Cortex of kidney (tissue), 1 donor: ENCODE measurements at places on chromosomes 12 and 14.

DNA sequence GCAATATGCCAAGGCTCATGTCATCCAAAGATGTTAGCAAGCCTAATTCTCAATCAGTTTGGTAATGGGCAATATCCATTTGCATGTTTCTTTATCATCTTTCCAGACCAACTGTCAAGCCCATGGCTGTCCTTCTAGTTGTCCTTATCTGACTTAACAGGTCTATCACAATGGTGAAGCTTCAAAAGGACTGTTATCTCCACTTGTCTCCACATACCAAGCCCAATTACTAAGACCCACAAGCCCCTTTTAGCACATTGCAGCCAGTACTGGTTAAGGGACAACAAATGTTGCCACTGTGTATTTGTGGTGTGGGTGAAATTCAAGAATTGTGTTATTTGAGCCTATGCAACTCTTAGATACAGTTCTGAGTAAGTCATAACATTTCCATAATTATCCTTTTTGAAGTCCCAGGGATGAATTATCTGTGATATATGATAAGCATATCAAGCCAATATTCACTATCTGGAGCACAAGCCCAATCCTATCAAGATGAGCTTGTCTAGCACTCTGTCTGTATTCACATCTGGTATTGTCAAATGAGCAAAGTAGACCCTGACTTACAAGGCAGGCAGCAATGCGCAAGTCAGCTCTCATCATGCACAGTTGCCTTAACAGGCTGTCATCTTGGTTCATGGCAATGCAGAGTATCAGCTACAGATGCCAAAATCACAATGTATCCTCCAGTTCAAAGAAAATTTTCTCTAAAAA is 19.3 kb upstream of the ST8SIA1 start:
- DNase-seq: no peak

DNA sequence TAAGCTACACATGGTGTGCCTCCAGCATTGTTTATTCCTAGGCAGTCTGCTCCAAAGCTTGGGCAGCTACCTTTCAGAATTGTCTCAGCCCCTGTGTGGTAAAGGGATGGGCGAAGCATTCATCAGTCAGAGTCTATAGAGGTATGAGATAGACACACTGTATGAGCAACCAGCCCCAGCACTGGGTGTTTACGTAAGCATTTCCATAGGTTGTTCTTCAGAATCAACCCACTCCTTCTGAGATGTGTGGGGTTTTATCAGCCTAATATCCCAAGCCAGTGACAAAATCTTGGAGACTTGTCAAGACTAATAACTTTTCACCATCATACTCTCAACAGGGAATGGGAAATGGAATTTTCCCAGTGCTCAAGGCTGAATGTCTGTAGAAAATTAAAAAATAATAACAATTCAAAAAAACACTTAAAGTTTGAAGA is 98.2 kb downstream of the BTG1 start:
- no peak for DNase-seq

GRCh38 chr12:52559979-52560378 is 7.0 kb upstream of the KRT71 start:
- DNase-seq: no peak

- DNase-seq: no peak
These were observed 42.2 kb upstream of the GCH1 start for GRCh38 chr14:54944737-54945391.

- DNase-seq: no peak
These were observed 160.7 kb downstream of the ETV6 start for GRCh38 chr12:11810206-11810545.

GRCh38 chr12:64840119-64840518 is 15.7 kb downstream of the TBC1D30 start:
- DNase-seq: no peak

DNA sequence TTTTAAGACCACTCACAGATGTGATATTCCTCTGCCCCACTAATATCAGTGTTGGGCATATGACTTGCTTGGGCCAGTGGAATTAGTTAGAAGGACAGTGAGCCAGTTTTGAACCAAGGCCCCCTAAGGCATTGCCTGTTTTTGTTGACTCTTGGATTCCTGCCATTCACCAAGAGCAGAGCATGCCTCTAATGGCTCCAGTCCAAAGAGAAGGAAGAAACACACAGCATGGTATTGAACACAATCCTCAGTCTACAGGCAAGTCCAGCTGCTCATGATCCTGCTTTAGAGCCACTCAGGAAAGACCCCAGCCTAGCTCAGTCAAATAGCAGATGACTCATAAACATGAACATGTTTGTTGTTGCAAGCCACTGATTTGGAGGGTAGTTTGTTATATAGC is 1201.5 kb downstream of the BCL11B start:
- no peak for DNase-seq
